ENCODE measurements at places on chromosomes 7 and 10.

DNA sequence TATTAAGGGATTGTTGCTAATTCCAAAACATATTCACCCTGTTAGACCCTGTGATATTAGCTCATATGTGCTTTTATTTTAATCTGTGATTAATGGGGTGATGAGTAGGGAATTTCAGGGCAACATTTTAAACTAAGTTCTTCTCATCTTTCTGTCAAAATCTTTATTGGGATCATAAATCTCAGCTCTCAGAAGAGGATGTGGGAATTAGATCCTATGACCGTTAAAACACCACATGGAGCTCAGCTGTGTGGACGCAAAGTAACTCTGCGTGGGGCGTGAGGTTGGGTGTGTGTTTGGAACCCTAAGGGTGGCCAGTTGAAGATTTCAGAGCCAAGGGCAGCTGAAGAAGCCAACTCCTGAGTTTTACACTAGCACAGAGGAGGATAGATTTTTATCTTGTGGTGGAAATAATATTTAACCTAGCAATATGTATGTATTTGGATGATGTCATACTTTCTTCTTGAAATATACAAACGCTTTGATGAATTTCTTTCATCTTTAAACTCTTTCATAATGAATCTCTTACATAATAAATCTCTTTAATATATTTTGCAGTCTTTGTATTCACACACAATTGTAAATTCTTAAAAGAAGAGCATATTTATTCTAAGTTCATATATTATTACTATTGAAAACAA lies 64.4 kb downstream of the EPDR1 start:
- no peak for DNase-seq

GRCh38 chr10:37263304-37263703 lies 137.9 kb downstream of the ANKRD30A start:
- DNase-seq = no peak

DNA sequence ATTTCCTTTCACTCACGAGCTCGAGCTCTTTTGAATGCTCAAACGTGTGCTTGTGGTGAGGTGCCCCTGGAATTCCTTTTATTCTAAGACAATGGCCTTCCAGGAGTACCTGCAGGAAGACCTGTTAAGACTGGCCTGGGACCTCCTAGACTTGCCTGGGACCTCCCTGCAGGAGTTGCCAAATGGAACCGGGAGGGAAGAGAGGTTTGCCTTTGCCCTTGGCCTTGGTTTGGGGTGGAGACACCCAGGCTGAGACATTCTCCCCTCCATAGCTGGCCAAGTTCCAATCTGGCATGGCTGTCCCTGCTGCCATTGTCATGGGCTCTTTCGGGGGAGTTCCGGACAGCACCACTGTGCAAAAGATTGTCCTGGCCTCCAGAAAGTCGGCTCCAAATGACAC lies 39.7 kb downstream of the DNAJB12 start:
- no peak for DNase-seq

GRCh38 chr7:1314021-1314907 lies 81.6 kb downstream of the UNCX start:
- no peak for DNase-seq

DNA sequence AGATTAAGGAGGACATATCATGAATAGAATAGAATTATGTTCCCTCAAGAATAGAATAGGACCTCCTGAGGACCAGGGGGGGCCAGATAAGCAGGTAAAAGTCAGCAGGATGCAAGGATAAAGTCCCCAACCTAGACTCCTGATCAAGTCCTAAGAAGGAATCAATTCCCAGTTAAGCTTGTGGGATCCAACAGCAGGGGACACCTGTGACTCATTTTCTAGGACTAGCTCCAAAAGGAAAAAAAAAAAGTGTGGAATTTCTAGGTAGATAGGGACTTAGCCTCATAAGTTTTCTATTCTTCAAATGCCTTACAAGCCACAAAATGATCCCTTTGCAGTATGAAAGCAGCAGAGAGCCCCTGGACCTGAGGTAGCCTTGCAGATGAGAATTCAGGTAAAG lies 336.2 kb downstream of the WDR11 start:
- DNase-seq = no peak

- DNase-seq = no peak
These were observed 208.4 kb upstream of the KLF14 start for GRCh38 chr7:130942211-130942964.

GRCh38 chr7:157793087-157793353 lies 456.2 kb downstream of the DNAJB6 start:
- no peak for DNase-seq

DNA sequence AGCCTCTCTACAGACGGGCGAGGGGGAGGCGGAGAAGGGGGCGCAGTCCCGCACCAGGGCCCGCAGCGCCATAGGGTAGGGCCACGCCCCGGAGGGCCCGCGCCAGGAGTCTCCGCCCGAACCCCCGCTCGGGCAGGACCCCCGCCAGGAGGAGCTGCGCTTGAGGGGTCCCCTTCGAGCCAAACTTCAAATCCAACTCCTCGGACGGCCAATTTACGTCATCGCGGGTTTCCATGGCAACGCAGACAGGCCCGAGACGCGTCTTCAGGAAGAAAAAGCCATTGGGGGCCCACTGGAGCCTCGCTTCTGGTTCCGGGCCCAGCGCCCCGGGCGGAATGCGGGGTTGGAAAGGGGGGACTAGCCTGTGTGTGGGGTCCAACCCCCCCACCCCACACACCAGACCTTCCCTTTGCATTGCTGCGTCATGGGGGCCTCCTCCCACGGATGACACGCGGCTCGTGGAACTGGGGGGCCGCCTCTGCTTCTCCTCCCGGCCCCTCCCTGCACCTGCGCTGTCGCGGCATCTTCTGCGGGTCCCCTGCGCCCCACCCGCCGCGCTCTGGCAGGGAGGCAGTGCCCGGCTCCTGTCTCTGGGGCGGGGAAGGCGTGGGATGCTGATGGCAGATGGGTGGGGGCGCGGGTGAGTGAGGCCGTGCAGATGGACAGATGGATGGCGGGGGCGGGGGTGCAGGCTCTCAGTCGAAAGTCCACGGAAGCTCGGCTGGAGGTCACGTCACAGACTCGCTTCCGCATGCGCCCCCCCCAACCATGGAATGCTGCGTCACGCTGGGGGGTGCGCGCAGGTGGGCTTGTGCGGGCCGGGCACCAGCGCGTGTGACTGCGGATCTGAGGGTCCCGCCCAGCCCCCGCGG lies 1.2 kb downstream of the CALY start:
- no peak for DNase-seq

DNA sequence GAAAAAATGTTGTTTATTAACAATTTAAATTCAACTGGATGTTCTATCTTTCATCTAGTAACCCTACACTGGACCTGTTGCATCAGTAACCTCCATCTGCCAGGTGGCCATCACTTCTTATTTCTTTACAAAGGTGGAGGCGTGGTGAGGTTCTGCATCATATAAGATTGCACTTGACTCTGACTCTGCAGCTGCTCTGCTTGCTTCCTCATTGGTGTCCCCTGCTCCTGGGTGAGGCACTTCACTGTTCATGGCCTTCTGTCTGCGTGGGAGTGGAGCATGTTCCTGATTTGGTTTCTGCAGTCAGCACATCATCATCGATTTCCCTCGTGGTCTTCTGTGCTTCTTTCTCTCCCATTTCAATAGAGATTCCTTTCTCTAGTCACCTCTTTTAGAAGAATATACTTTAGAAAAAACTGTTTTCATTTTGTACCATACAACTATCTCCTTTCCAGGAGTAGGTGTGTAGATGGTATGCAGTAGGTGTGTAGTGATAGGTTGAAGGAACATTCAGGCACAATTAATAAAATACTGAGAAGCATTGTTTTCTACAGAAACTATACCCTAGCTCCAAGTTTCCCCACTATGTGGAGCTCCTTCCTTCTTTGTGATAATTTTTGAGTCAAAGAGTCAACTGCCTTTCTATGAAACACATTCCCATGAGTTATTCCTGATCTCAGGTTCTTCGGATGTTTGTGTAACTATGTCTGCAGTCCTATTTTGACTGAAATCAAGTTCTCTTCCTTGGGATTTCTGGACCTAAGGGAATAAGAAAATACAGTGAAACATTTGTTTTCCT lies 231.7 kb upstream of the CNTNAP2 start:
- no peak for DNase-seq

DNA sequence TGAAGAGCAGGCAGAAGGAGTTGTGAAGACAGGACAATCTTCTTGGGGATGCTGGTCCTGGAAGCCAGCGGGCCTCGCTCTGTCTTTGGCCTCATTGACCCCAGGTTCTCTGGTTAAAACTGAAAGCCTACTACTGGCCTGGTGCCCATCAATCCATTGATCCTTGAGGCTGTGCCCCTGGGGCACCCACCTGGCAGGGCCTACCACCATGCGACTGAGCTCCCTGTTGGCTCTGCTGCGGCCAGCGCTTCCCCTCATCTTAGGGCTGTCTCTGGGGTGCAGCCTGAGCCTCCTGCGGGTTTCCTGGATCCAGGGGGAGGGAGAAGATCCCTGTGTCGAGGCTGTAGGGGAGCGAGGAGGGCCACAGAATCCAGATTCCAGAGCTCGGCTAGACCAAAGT lies 1.5 kb downstream of the CHPF2 start:
- no peak for DNase-seq

- no peak for DNase-seq
These were observed 1.0 kb upstream of the NOLC1 start for GRCh38 chr10:102150970-102151773.

- no peak for DNase-seq
These were observed 1407.5 kb upstream of the LRRTM3 start for GRCh38 chr10:65518379-65518778.

DNA sequence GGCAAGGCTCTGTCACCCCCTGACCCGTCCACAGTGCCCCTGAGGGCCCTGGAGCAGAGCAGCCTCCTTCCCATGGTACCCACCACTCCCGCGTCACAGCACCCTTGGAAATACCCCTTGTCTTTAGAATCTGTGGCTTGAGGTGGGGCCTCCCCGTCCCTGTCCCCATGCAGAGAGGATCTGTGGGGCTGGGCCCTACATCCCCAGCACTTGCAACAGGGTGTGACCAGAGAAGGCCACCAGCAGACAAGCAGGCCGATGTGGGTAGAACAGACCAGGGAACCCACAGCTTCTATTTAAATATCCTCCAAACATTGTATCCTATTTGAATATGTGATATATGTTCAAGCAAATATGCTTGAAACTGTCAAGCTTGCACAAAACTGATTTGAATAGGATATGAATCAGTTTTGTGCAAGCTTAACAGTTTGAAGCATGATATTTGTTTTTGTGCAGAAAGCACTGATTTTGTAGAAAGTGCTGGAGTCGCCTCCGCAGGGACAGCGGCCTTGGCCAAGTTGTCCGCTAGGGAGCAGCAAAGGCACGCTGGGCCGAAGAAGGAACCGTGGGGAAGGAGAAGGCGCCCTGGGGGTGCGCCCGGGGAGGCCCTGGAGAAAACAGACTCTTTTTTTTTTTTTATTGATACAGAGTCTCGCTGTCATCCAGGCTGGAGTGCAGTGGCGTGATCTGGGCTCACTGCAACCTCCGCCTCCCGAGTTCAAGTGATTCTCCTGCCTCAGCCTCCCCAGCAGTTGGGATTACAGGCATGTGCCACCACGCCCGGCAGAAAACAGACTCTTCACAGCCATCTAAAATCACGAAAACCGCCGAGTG lies 2.2 kb downstream of the CFAP46 start:
- DNase-seq = no peak

- DNase-seq = no peak
These were observed 753.4 kb downstream of the NRG3 start for GRCh38 chr10:82628373-82628772.

GRCh38 chr7:20298486-20298901 lies 32.2 kb upstream of the ITGB8 start:
- no peak for DNase-seq

- no peak for DNase-seq
These were observed 15.3 kb downstream of the TACR2 start for GRCh38 chr10:69401416-69401815.

- no peak for DNase-seq
These were observed 235.1 kb downstream of the SEMA3E start for GRCh38 chr7:83413831-83414230.

DNA sequence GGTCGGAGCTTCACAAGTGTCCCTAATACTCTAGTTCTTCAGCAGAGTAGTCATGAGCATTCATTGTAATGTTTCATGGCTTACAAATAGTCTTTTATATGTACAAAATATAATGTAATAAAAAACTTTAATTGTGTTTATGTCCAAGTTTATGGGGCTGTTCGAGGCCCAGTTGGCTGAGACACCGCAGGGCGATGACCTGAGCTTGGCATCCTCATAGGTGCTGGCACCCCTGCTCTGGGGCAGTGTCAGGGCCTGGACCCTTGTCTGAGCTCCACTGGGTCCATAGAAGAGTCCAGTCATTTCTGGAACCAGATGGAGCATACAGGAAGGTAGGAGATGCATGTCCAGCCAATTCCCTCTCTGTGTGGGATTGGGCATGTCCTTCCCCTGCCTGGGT lies 12.9 kb upstream of the ZMIZ1 start:
- DNase-seq = no peak

- no peak for DNase-seq
These were observed 55.6 kb upstream of the ARID5B start for GRCh38 chr10:61845950-61846268.
